ENCODE measurements at places on chromosomes 7 and 10. TPM values are rescaled to one million over a fixed set of nuclear protein-coding genes. Genes with fewer than 3 reads are reported as not detected.

GRCh38 chr10:32377458-32378259, 30.7 kb upstream of the EPC1 start:
- H3K36me3 ChIP-seq, result peaks cover 9% of the 10 kb centered on the region
- no peak overlapping the region for H3K27ac ChIP-seq
- H3K4me3 ChIP-seq, result no peak overlapping the region
- H3K27me3 ChIP-seq, result no peaks in the 10 kb centered on the region
- DNase-seq, result peak; percentile 58
- peaks cover 29% of the 10 kb centered on the region for H3K4me1 ChIP-seq

- no peak overlapping the region for H3K4me3 ChIP-seq
- H3K27me3 ChIP-seq, result no peaks in the 10 kb centered on the region
- no peak overlapping the region for H3K27ac ChIP-seq
- no peaks in the 10 kb centered on the region for H3K4me1 ChIP-seq
- DNase-seq, result no peak
These were observed 830.4 kb upstream of the COBL start for GRCh38 chr7:52146871-52147634.

GRCh38 chr10:19977097-19977521, 160.9 kb downstream of the PLXDC2 start:
- H3K27me3 ChIP-seq, result no peaks in the 10 kb centered on the region
- no peaks in the 10 kb centered on the region for H3K36me3 ChIP-seq
- no peak overlapping the region for H3K27ac ChIP-seq
- H3K4me1 ChIP-seq, result no peaks in the 10 kb centered on the region
- DNase-seq, result no peak

DNA sequence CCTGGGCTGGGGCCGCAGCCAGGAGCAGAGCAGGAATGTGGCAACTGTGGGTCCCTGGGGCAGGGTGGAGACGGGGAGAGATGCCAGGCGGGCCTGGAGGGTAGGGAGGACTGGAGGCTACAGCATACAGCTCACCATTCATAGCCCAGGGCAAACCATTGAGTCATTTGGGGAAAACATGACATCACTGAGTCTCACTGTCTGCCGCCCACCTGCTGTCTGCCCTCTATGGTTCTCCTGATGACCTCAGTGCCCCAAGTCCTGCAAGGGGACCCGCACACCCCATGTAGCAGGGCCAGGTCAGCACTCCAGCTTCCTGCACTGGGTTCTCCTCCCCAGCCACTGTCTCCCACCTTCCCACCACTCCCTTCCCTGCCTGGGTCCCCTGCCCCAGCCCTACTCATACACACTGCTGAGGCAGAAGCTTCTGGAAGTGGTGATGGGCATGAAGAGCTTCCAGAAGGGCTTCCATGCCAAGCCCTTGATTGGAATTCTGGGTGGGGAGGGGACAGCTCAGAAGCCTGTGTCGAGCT, 10.4 kb downstream of the CHST3 start:
- no peak overlapping the region for H3K4me3 ChIP-seq
- H3K36me3 ChIP-seq, result no peaks in the 10 kb centered on the region
- no peaks in the 10 kb centered on the region for H3K27me3 ChIP-seq
- peak overlapping the region; percentile 63 for H3K27ac ChIP-seq
- H3K4me1 ChIP-seq, result peaks cover 46% of the 10 kb centered on the region
- DNase-seq, result peak; percentile 88

- H3K36me3 ChIP-seq, result no peaks in the 10 kb centered on the region
- DNase-seq, result no peak
- H3K27me3 ChIP-seq, result peaks cover 9% of the 10 kb centered on the region
- H3K4me1 ChIP-seq, result no peaks in the 10 kb centered on the region
These were observed 68.8 kb downstream of the ADCYAP1R1 start for GRCh38 chr7:31120800-31121513.

DNA sequence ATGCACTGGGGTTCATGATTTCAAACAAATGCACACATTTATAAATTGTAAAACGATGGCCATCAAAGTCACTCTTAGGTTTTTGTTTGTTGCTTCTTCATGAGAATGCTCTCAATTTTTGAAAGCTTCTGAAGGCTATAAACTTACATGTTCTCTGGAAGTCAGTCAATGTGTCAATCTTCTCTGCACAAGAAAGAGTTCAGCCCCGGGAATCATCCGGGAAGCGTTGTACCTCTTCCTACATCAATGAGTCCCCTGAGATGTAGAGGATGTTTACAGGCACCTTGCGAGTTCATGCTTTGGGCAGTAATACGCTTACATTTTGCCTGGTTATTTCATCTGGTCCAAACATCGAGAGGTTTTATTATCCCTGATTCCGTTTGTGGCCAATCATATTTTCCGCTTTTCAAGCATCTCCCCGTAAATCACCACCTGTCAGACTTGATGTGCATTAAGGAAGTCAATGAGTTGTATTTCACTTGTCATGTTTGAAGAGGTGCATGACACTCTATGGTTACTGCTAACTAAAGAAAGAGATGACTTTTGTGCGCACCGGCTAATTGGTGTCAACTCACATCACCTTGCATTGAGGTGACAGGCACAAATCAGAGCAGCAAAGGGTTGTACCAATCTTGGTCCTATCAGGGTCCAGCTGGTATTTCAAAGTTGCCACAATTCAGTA, 750.7 kb downstream of the SORCS3 start:
- no peak overlapping the region for H3K4me3 ChIP-seq
- no peak for DNase-seq
- no peaks in the 10 kb centered on the region for H3K36me3 ChIP-seq

Gene ZFAND4
- 11.5 TPM for total RNA-seq

- H3K36me3 ChIP-seq, result peaks cover 23% of the 10 kb centered on the region
- H3K27ac ChIP-seq, result no peak overlapping the region
- H3K4me1 ChIP-seq, result peaks cover 20% of the 10 kb centered on the region
These were observed 43.1 kb downstream of the MINPP1 start for GRCh38 chr10:87547734-87548311.

DNA sequence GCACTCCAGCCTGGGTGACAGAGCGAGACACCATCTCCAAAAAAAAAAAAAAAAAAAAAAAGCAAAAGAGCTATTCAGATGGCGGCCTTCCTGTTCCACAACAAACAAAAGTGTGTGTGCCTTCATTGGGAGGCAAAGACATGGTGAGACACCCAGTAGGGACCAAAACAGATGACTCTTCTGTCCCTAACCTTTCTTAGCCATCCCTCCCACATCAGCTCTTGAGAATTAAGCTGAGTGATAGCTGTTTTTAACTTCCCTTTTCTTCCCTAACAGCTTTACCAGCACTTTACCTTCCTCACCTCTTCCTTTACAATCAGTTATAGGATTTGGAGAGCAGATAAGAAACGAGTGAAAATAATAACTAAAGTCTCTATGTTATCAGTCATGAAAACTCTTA, 48.2 kb downstream of the ARMH3 start:
- DNase-seq, result no peak
- peaks cover 19% of the 10 kb centered on the region for H3K36me3 ChIP-seq

- H3K27ac ChIP-seq, result no peak overlapping the region
- no peaks in the 10 kb centered on the region for H3K36me3 ChIP-seq
- H3K27me3 ChIP-seq, result no peaks in the 10 kb centered on the region
- H3K4me1 ChIP-seq, result no peaks in the 10 kb centered on the region
- DNase-seq, result no peak
These were observed 108.6 kb downstream of the PPP1R3A start for GRCh38 chr7:113810080-113810744.
